Nephron progenitor cell (in vitro differentiated cells): ENCODE measurements at places on chromosomes 16 and 17.
A peak's percentile ranks its signal among the peaks of the same experiment; 100 is the strongest.

GRCh38 chr16:89845417-89845816 is 17.1 kb downstream of the SPIRE2 start:
- no peak for DNase-seq
- H3K4me3 ChIP-seq, result no peak overlapping the region
- no peaks in the 10 kb centered on the region for H3K36me3 ChIP-seq

DNA sequence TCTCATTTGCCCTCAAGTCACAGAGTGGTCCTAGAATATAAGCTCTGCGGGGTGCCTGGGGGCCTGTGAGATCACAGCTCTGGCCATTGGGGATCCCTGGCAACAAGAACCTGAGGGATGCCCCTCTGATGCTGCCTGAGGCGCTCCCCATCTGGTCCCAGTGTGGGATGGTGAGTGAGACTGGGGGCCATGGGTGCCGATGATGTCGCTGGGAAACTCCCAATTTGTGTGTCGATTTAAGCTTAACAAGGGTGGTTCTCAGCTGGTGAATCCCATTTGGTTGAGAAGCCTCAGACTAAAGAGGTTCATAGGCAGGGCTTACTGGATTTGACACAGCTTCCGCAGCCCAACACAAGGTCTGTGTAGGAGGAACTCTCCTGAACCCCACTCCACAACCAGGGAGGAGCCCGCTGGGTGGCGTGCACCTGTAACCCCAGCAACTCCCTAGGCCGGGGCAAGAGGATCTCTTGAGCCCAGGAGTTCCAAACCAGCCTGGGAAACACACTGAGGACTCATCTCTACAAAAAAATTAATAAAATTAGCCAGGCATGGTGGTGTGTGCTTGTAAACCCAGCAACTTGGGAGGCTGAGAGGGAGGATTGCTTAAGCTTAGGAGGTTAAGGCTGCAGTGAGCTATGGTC is 63.7 kb upstream of the SIAH1 start:
- peaks cover 18% of the 10 kb centered on the region for H3K4me1 ChIP-seq
- H3K4me3 ChIP-seq, result no peak overlapping the region
- DNase-seq, result no peak
- H3K27me3 ChIP-seq, result peaks cover 4% of the 10 kb centered on the region

- H3K4me1 ChIP-seq, result peaks cover 10% of the 10 kb centered on the region
- no peak for DNase-seq
- peaks cover 57% of the 10 kb centered on the region for H3K36me3 ChIP-seq
- peak overlapping the region; percentile 36 for H3K27ac ChIP-seq
- H3K4me3 ChIP-seq, result no peak overlapping the region
- H3K27me3 ChIP-seq, result no peaks in the 10 kb centered on the region
These were observed 15.0 kb downstream of the ZDHHC7 start for GRCh38 chr16:84996365-84996764.

DNA sequence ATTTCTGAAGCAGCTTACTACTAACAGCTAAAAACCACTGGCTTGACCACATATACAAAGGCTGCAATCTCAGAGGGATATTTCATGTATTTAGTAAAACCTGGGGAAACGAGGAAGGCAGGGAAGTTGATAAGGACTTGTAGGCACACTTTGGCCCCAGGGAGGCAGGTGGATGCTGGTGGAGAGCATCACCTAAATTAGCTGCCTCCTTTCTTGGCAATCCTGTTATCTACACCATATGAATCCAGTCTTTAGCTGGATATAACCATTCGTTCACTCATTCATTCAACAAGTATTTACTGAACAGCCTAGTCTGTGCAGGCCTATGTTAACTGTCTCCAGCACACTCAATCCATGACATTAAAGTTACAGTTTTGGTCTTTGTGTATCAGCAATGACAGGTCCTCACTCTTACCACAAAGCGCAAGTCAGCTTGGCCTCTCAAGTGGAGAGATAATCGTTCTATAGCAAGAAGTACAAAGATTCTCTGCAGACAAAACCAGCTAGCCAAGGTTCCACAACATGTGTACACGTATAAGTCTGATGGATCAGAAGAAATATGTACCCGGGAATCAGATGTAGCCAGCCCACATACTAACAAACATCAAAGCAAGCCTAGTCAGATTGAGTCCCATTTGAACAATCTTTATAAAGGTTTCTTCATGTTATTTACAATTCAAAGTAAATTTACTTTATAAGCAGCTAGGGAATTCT is 10.8 kb downstream of the MRPS23 start:
- peaks cover 25% of the 10 kb centered on the region for H3K36me3 ChIP-seq
- H3K27ac ChIP-seq, result no peak overlapping the region
- no peaks in the 10 kb centered on the region for H3K27me3 ChIP-seq
- no peak for DNase-seq
- H3K4me3 ChIP-seq, result no peak overlapping the region
- H3K4me1 ChIP-seq, result peaks cover 7% of the 10 kb centered on the region

DNA sequence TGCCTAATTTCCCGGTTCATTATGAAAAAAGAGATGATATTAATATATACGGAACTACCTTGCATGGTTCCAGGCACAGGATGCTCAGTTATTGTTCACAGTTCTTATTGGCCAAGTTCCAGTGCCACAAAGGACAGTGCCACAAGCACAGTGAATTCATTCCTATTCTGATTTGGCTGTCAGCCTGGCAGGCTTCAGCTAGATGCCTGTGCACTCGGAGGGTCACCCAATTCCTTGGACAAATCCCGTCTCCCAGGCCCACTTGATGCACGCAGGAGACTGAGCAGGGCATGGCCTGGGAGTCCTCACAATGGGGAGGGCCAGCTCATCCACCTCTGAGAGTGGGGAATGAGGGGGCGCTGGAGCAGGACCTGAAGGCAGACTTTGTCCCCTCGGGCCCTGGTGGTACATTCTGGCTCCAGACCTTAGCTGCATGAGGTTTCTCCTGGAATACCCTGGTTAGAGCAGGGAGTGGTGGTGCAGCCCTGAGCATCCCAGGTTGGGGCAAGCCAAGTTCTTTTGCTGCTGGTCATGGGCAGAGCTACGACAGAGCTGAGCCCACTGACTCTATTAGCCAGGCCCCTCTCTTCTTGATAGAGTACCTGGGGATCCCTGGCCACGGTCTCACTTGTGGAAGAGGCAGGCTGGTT is 41.4 kb downstream of the MIS12 start:
- H3K36me3 ChIP-seq, result peaks cover 5% of the 10 kb centered on the region
- peaks cover 16% of the 10 kb centered on the region for H3K27me3 ChIP-seq
- DNase-seq, result no peak
- H3K4me3 ChIP-seq, result no peak overlapping the region
- H3K4me1 ChIP-seq, result peaks cover 65% of the 10 kb centered on the region

- no peaks in the 10 kb centered on the region for H3K27me3 ChIP-seq
- H3K4me1 ChIP-seq, result peaks cover 53% of the 10 kb centered on the region
- no peak for DNase-seq
- H3K4me3 ChIP-seq, result peak overlapping the region; percentile 33
- H3K36me3 ChIP-seq, result no peaks in the 10 kb centered on the region
- H3K27ac ChIP-seq, result peak overlapping the region; percentile 83
These were observed 28.4 kb downstream of the KDM8 start for GRCh38 chr16:27231692-27232060.

- no peak overlapping the region for H3K27ac ChIP-seq
- no peak for DNase-seq
- peaks cover 71% of the 10 kb centered on the region for H3K4me1 ChIP-seq
- no peak overlapping the region for H3K4me3 ChIP-seq
- H3K36me3 ChIP-seq, result no peaks in the 10 kb centered on the region
- peaks cover 15% of the 10 kb centered on the region for H3K27me3 ChIP-seq
These were observed 25.6 kb downstream of the TPSD1 start for GRCh38 chr16:1281517-1281916.

GRCh38 chr16:3580686-3581085 is 3.5 kb upstream of the NLRC3 start:
- peaks cover 20% of the 10 kb centered on the region for H3K36me3 ChIP-seq
- H3K4me3 ChIP-seq, result no peak overlapping the region
- H3K27me3 ChIP-seq, result peaks cover 3% of the 10 kb centered on the region

DNA sequence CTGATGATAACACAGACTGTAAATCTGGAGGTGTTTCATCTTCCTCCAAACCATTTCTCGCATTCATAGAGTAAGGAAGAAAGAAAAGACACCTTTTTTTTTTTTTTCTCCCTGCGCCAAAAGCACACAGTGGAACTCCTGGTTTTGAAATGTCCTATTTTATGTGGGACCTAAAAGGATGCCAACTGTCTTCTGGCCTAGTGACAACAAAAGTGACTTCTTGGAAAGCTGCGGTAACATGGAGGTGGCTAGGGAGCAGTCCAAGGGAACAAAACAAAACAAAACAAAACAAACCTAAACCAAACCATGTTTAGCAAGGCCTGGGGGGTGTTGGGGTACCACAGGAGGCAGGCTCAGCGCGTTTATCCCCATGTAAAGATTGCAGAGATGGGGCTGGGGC is 174.8 kb downstream of the XYLT1 start:
- peak overlapping the region; percentile 91 for H3K27ac ChIP-seq
- no peak for DNase-seq
- peaks cover 22% of the 10 kb centered on the region for H3K4me1 ChIP-seq
- no peaks in the 10 kb centered on the region for H3K36me3 ChIP-seq
- H3K27me3 ChIP-seq, result peaks cover 8% of the 10 kb centered on the region
- H3K4me3 ChIP-seq, result no peak overlapping the region

DNA sequence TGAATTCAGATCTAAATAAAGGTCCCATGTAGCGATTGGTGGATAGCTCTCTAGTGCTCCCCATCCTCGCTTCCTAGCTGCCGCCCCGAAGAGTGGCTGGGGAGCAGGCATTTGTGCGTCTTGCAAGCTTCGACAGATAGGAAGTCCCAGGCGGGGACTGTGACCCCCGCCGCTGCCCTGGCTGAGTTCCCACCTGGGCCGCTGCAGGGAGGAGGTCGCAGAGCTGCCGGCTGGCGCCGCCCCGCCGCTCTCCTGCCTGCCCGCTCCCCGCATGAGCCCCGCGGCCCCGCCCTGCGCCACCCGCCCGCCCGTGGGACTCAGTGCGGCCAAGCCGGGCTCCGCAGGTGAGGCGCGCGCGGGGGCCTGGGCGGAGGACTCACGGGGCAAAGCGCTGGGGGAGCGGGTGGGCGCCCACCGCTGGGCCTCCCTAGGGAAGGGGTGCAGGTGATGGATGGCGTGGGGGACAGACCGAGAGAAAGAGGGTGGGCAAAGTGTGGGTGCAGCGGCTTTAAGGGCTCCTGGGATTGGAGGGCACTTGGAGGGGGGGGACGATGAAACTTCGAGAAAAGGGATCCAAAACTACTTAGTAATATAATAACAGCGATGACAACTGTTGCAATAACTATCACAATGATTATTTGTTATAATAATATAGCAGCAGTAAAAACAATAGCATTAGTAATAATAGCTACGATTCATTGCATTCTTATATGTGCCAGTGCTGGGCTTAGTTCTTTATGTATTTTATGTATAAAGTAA is at the start of gene OTOA:
OTOA (plus strand) TSS at position 80 of the 759 bp plus-strand sequence. CDS start 14,547 bp downstream, outside the sequence.
- no peak within 1 kb of the TSS for H3K27ac ChIP-seq
- peak within 1 kb of the TSS; percentile 67 for H3K4me3 ChIP-seq
- H3K4me1 ChIP-seq, result peaks cover 17% of the 10 kb centered on the region
- DNase-seq, result peak; percentile 34
- H3K27me3 ChIP-seq, result peaks cover 27% of the 10 kb centered on the region

DNA sequence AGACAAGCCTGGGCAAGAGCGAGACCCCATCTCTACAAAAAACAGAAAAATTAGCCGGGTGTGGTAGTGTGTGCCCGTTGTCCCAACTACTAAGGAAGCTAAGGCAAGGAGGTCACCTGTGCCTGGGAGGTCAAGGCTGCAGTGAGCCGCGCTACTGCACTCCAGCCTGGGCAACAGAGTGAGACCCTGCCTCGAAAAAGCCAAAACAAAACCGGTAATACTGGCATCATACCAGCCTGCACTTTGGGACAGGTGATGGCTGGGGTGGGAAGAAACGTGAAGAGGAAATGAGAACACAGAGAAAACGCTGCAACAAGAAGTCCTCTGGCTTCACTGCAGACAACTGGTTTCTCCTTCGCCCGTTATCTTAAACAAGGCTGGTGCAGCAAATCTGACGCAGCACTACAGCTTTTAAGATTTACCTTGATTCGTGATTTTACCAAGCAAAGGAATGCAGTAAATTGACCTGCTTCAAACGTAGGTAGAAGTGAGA is 725 bp upstream of the CASC3 start:
- peak overlapping the region; percentile 95 for H3K4me3 ChIP-seq
- peaks cover 4% of the 10 kb centered on the region for H3K27me3 ChIP-seq
- peaks cover 49% of the 10 kb centered on the region for H3K36me3 ChIP-seq
- H3K27ac ChIP-seq, result peak overlapping the region; percentile 99
- peak; percentile 19 for DNase-seq

DNA sequence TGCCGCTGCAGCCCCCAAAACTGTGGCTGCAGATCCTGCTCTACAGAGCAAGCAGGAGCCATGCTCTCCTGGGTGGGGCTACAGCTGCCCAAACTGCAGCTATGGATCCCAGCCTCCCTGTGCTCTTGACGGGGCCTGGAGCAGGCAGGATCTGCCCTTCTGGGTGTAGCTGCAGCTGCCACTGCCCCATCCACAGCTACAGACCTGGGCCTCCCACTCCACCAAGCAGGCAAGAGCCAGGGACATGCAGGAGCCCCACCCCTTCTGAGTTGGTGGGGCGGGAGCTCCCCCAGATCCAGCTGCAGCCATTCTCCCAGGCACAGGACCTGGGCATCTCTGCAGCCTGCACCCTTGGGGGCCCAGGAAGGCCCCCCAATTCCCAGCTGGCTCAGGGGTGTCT is 551.2 kb upstream of the CA10 start:
- H3K27me3 ChIP-seq, result no peaks in the 10 kb centered on the region
- H3K4me1 ChIP-seq, result no peaks in the 10 kb centered on the region
- DNase-seq, result no peak
- H3K27ac ChIP-seq, result no peak overlapping the region
- H3K36me3 ChIP-seq, result no peaks in the 10 kb centered on the region

- no peak overlapping the region for H3K4me3 ChIP-seq
- no peaks in the 10 kb centered on the region for H3K36me3 ChIP-seq
- peak overlapping the region; percentile 54 for H3K27ac ChIP-seq
- no peak for DNase-seq
- H3K4me1 ChIP-seq, result peaks cover 25% of the 10 kb centered on the region
- peaks cover 29% of the 10 kb centered on the region for H3K27me3 ChIP-seq
These were observed 8.2 kb upstream of the FOXJ1 start for GRCh38 chr17:76149214-76149613.

- H3K27ac ChIP-seq, result no peak overlapping the region
- H3K36me3 ChIP-seq, result no peaks in the 10 kb centered on the region
- peaks cover 79% of the 10 kb centered on the region for H3K27me3 ChIP-seq
- H3K4me1 ChIP-seq, result peaks cover 31% of the 10 kb centered on the region
- peak overlapping the region; percentile 64 for H3K4me3 ChIP-seq
These were observed 379 bp upstream of the OTOP2 start for GRCh38 chr17:74923538-74924249.

- no peak for DNase-seq
- H3K4me3 ChIP-seq, result no peak overlapping the region
- H3K4me1 ChIP-seq, result no peaks in the 10 kb centered on the region
- no peak overlapping the region for H3K27ac ChIP-seq
- H3K36me3 ChIP-seq, result no peaks in the 10 kb centered on the region
- no peaks in the 10 kb centered on the region for H3K27me3 ChIP-seq
These were observed 999.7 kb downstream of the CDH11 start for GRCh38 chr16:64122177-64122576.
